Hematopoietic multipotent progenitor cell treated with erythropoietin and hydrocortisone succinate and interleukin-3 and kit ligand, for 8 days (in vitro differentiated cells): ENCODE measurements at places on chromosomes 6 and 20.

GRCh38 chr20:3612795-3613572 lies 50.2 kb downstream of the GFRA4 start:
- no peak for DNase-seq

- DNase-seq, result no peak
Measured at GRCh38 chr6:161181121-161181520, 92.7 kb downstream of the AGPAT4 start.

- no peak for DNase-seq
Measured at GRCh38 chr20:23586735-23587525, 18.6 kb upstream of the CST9L start.

DNA sequence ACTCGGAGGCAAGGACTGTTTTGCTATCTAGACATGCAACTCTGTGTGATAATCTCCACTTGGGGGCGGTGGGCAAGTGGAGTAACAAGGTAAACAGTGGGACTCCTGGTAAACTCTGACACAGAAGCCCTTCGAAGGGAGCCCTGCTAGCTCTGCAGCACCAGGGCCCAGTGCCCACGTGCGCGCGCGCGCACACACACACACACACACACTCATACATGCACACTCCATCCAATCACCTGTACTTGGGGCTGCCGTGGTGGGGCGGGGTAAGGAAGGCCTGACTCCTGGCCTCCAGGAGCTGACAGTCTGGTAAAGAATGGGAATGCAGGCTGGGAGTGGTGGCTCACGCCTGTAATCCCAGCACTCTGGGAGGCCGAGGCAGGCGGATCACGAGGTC lies 36.4 kb downstream of the TAF4 start:
- no peak for DNase-seq

- no peak for DNase-seq
Measured at GRCh38 chr6:159533016-159533415, 160.0 kb downstream of the SOD2 start.
